LNCaP clone FGC (cell line): ENCODE measurements at places on chromosomes 13 and 19.

DNA sequence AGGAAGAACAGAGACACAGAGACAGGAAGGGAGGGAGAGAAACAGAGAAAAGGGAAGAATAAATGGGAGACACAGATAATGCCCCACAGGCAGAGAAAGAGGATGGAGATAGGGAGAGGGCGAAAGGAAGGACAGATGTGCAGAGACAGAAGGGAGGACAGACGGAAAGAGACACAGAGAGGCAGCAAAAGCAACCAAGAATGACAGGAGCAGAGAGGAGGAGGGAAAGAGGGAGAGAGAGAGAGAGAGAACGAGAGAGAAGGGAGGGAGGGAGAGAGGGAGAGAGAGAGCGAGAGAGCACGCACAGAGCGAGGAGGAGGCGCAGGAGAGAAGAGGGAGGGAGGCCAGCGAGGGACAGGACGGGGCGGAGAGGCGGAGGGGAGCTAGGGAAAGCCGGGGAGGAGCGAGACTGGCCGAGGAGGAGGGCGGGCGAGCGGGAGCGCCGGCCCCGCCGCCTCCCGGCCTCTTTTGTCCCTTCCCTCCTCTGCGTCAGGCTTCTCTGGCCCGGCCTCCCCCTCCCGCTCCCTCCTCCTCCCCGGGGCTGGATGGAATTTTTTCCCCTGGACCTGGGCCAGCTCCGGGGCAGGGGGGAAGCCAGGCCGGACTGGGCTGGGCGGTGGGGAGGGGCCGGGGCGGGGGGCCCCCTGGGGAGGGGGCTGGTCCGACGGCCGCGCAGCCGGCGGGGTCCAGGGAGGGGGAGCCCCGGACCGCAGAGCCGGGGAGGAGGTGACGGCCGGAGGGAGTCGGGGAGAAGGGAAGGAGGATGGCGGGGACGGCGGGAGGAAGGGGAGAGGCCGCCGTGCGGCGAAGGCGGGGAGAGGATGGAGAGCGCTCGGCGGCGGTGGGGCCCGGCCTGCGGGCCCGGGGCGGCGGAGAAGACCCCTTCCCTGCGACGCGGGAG, 4.2 kb upstream of the SPACA6 start:
- peak; percentile 82 for DNase-seq

- DNase-seq = no peak
Observed at GRCh38 chr13:28707629-28708427, 10.9 kb downstream of the SLC46A3 start.

GRCh38 chr19:47776568-47776967, 1.9 kb upstream of the SELENOW start:
- no peak for DNase-seq

GRCh38 chr13:49608651-49609331, 19.5 kb upstream of the ARL11 start:
- no peak for DNase-seq

DNA sequence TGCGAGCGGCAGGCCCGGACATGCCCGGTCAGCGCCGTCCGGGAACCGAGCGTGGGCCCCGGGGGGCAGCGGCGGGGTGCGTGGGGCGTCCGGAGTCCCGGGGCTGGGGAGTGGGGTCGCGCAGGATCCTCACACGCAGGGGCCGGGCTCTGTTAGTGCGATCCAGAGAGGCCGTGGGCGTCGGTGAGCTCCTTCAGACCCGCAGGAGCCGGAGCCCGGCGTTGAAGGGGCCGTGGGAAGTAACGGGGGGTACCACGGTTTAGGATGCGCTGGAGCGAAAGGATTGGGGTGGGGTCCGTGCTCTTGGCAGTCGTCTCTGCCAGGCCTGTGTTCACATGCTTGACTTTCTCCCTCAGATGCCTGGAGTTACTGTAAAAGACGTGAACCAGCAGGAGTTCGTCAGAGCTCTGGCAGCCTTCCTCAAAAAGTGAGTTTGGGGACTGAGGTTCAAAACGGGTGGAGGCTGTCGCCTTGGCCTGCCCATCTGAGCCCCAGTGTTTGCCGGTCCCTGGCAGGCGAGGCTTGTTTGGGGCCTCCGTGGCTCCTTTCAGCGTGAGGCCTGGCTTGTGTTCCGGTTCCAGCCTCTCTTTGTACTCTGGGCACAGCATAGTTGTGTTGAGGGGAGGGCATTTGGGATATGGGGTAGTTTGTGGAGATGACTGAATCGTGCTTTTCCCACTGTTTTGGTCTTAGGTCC, 512 bp downstream of the RPS19 start:
- no peak for DNase-seq

DNA sequence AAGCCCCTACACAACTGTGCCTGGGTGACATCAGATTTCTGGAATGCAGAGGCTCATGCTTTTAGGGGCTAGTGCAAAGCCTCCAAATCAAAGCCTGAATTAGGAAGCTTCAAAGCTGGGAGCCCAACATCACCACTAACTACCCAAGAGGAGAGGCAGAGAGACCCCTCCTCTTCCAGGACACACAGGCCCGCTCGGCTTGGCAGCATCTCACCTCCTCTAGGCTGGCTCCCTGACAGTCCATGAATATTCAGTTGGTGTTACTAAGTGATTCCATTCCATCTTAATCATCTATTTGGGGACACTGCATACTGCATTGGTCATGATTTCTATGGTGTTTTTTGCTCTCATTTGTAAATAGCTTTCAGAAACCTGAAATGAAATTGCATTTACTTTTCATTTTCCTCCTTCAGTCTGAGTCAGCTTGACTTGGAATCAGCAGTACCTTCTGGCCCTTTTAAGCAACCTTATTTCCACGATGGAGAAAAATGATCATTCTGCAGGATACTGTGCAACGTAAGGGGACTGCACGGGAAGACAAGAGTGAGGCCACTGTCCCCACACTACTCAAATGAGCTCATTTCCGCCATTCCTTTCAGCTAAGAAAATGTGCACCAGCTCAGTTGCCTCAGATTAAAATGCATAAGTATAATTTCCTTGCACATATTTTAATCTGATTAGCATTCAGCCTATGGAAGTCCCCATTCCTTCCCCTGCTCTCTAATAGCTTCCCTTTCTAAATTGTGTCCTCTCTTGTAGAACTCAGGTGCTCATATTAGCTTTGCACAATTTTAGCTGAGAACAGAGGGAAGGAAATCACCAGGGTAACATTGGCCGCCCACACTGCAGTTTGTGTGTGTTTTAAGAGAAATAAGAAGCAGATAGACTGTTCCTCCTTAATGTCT, 219.9 kb downstream of the RFC3 start:
- DNase-seq = no peak

- no peak for DNase-seq
Observed at GRCh38 chr13:92560883-92561282, 665.7 kb upstream of the GPC6 start.

DNA sequence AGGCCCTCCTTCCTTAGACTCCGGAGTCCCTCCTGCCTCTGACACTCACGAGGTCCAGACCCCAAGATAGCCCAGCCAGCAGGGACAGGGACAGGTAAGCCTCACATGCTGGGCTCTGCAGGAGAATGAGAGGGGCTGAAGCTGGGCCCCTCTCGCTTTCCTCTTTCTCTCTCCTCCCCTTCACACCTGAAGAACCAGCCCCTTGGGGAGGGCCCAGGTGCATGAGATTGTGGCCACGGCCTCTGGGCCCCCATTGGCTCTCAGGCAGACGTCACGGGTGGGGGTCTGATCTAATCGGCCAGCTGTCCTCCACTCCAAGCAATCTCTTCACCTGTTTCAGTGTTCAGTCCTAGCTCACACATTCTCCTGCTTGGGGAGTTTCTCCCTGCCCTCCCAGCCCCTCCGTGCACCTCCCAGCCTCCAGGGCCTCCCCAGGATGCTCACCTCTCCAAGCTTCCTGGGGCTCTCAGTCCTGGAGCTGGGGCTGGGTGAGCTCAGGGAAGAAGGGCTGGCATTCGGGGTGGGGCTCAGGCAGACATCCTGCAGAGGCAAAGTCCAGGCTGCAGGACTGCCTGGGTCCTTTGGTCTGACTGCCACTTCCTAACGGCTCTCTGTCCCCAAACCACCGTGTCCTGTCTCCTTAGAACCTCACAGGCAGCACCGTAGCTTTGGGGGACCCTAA, 2.8 kb downstream of the TMEM150B start:
- DNase-seq = no peak

- DNase-seq = no peak
Observed at GRCh38 chr19:58304255-58304654, 922 bp upstream of the ERVK3-1 start.

GRCh38 chr13:50889317-50889716, 20.3 kb upstream of the RNASEH2B start:
- no peak for DNase-seq

DNA sequence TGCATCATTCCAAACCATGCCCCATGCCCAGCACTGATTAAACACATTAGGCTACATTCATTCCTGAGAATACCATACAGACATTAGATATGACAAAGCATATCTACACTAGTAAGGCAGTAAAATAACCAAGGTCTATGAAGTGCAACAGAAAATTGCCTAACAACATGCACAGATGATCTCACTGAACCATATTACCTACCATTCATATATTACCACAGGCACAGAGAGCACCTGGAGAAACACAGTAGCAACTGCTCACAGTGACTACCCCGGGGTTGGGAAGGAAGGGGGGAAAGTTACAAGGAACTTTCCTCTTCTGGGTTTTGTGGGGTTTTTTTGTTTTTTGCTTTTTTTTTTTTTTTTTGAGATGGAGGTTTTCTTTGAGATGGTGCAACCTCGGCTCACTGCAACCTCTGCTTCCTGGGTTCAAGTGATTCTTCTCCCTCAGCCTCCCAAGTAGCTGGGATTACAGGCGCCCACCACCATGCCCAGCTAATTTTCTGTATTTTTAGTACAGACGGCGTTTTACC, 669.6 kb downstream of the UQCRFS1 start:
- DNase-seq = no peak

GRCh38 chr13:113666329-113666670, 719 bp upstream of the GRK1 start:
- no peak for DNase-seq

DNA sequence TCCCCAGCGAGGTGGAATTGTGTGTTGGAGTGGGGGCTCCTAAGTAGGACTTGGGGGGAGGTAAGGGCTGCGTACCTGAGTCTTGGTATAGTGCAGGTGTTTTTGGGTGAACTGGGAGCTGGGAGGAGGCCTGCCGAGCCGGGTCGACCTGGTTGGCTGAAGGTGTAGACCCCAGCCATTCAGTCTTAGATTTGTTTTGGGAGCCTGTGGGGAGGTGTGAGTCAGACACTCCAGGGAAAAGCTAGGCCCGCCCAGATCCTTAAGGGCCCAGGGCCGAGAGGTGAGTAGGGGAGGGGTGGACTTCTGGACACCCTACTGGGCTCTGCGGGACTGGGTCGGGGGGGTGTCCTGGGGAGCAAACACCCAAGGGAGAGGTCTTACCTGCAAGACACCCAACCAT, 935 bp downstream of the CRB3 start:
- no peak for DNase-seq

DNA sequence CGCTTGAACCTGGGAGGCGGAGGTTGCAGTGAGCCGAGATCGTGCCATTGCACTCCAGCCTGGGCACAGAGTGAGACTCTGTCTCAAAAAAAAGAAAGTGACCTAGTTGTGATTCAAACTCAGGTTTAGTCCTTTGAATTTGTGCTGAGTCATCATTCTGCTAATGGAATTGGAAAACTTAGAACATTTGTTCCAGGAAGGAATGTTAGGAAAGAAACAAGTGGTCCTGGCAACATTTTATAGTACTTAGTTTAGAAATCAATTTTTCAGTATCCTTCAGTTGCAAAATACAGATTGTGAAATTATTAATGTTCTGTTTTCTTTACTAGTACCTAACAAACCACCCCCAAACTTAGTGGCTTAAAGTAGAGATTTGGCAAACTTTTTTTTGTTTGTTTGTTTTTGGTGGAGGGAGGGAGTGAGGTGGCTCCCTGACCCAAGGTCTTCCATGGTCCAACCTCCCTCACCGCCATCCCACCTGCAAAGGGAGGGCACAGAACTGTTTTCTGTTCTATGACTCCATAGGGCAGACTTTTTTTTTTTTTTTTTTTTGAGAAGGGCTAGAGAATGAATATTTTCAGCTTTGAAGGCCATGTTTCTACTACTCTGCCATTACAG, 9.2 kb upstream of the SULT2A1 start:
- no peak for DNase-seq

DNA sequence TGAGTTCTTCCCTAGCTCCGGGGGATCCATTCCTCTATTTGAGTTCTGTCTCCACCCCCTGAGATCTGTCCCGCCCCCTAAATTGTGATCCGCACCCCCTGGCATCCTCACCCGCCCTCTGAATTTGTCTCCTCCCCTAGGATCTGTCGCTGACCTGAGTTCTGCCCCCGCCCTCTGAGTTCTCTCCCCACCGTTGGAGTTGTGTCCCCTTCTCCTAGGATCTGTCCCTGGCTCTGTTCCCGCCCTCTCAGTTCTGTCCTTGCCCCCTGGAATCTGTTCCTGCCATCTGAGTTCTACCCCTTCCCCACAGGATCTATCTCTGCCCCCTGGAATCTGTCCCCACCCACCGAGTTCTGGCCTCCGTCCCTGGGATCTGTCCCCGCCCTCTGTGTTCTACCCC, 1.0 kb upstream of the SLC17A7 start:
- DNase-seq = no peak

- DNase-seq = no peak
Observed at GRCh38 chr19:1318678-1319471, 33.2 kb downstream of the EFNA2 start.

GRCh38 chr13:24270639-24271141, 38.7 kb upstream of the C1QTNF9 start:
- DNase-seq = peak; percentile 3

DNA sequence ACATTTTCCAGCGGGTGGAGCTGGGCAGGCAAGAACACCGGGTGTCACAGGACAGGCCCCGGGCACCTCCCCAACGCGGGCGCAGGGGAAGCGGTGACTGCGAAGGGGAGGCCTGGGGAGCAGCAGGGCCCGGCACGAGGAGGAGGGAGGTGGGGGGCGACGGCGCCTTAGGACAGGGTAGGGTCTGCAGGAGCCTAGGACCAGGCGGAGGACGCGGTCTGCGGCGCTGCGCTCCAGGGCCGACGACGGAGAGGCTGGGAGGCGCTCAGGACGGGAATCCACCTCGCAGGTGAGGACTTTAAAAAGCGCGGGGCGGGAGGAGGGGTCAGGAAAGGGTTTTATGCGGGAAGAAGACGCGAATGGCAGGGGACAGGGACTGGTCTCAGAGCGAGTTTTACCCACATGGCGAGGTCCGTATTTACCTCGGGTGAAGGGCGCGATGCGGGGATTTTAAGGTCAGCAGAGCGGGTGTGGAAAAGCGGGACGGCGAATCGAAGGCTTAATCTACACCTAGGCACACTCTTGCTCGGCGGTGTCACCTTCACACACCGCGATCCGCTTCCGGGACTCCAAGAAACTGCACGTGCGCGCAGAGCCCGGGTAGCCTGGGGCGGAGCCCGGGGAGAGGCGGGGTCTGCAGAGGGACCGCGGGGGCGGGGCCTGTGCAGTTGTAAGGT, 13.5 kb downstream of the ERVV-2 start:
- DNase-seq = peak; percentile 45

GRCh38 chr19:40754611-40755247, 3.7 kb downstream of the SNRPA start:
- DNase-seq = no peak

- DNase-seq = no peak
Observed at GRCh38 chr19:44869733-44870470, 21.2 kb upstream of the TOMM40 start.

DNA sequence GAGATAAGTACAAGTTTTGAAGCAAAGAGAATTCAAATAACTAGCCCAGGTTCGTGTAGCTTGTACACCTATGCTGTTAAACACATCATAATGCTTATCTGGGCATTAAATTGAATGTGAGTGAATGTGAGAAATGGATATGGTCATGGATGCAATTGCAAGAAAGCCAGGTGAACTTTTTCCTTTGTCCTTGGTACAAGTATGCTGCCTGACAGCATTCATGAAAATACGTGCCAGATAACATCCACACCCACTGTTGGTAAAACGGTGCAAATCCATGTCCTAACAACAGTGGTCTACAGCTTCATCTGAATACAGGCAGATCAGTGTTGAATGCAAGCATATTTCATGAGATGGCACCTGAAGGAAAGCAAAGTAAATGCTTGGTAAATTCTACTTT, 122.2 kb downstream of the STOML3 start:
- DNase-seq = no peak
